ENCODE measurements at places on chromosomes 7 and 10.

GRCh38 chr7:107946451-107946850 is 55.5 kb downstream of the DLD start:
- DNase-seq = no peak

GRCh38 chr7:136969761-136970160 is 101.3 kb downstream of the CHRM2 start:
- DNase-seq = no peak

DNA sequence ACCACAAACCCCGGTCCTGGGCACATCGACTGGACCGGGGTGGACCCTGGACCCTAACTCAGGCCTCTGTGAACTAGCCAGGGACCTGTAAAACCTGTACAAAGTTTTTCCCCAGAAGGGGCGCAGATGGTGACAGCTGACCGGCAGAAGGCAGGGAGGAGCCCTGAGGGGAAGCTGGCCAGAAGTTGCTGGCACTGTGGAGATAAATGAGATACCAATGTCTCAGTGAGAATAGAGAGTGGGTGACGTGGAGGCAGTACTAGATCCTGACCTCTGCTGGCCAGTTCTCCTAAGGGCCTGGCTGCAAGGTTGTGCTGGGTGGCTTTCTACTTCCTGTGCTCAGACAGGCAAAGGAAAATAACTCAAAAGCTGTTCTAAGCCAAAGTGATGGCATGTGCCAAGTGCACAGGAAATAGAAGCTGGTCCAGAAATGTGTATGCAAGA is 10.6 kb upstream of the TSPAN14 start:
- no peak for DNase-seq

DNA sequence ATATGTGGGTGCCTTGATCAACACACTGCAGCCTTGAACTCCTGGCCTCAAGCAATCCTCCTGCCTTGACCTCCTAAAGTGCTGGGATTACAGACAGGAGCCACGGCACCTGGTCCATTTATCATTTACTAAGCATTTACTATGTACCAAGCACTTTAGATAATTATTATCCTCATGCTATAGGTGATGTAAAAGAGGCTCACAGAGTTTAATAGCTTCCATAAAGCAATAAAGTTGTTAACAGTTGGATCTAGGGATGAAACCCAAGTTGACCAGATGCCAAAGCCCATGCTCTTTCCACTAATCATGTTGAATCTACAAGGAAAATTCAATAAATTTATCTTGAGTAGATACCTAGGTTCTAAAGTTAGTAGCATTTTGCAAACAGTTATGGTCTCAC is 5.0 kb downstream of the NAPEPLD start:
- DNase-seq = no peak

DNA sequence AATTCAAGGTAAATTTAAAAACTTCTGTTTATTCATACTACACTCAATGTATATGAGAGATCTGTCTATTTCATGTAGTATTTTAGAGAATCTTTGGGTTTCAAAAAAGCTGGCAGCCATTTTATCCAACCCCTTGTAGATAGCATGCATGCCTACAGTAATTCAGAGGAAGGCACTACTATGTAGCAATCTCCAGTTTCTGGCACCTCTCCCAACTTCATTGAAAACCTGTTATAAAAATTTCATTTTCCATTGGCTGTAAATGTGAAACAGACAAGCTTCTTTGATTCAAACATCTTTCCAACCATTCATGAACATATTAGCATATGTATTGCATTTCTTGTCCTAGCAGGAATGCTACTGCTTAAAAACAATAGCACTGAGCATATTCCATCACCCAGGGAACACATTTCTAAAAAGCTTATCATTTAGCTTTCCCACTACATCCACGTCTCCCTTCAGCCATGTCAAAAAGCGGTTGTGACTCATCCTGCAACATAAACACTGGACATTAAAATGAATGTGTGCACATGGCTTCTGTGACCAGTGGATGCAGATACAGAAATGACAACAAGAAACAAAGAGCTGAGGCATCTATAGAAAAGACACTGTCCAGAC is 330.4 kb upstream of the AOAH start:
- DNase-seq = no peak

- no peak for DNase-seq
These were observed 481.0 kb downstream of the TNS3 start for GRCh38 chr7:47100817-47101435.

GRCh38 chr7:20260223-20260622 is 43.0 kb upstream of the MACC1 start:
- no peak for DNase-seq

GRCh38 chr10:4683137-4683536 is 142.9 kb upstream of the AKR1E2 start:
- DNase-seq = no peak

DNA sequence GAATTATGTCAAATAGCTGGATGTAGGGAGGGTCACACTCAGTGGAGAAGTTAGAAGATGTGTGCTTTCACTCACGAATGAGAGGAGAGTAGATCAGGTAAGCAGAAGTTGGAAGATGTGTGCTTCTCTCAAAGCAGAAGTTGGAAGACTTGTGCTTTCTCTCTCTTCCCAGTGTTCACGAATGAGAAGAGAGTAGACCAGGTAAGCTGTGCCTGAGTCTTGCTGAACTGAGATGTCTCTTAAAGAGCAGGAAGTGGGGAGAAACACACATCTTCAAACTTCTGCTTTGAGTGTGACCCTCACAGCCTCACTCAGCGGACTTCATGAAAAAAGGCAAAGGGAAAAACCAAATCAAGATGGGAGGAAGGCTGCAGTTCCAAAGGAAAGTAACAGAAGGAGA is 7.0 kb upstream of the TMEM243 start:
- no peak for DNase-seq

DNA sequence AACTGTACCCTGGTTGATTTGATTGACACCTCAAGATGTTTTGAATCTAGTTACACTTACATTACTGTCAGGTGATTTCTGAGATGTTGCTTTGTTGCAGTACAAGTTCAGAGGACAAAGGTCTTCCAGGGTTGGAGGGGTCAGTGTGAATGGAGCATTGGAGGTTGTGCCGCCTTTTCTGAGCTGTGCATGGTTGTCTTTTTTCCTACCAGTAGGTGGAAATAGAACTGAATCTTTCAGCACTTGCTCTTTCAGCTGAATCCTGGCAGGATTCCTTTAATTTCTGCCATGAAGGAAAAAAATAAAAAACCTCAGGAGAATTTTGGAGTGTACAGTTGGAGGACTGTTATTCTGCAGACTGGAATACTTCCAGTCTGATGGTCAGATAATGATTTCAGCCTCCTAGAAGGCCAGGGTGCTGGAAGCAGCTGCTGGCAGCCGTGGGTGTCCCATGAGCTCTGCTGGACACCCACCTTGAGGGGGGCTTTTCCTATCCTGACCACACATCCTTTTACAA is 82.7 kb downstream of the PLCE1 start:
- no peak for DNase-seq

DNA sequence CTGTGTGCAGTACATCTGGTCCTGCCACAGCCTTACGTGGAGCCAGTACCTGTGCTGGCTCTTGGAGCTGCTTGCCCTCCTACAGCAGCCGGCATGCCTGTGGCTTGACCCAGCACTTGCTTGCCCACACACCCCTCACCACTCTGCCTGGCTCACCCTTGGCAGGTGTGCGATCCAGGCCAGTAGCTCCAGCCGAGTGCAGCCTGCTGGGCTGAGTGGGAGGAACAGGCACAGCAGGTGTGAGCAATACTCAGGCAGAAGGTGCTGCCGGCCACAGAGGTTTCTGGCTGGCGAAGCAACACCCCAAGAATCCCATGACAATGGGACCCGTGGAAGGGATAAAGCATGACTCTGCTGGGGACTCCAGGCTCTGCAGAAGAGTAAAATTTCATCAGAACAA is 173.5 kb upstream of the ADCY1 start:
- no peak for DNase-seq

DNA sequence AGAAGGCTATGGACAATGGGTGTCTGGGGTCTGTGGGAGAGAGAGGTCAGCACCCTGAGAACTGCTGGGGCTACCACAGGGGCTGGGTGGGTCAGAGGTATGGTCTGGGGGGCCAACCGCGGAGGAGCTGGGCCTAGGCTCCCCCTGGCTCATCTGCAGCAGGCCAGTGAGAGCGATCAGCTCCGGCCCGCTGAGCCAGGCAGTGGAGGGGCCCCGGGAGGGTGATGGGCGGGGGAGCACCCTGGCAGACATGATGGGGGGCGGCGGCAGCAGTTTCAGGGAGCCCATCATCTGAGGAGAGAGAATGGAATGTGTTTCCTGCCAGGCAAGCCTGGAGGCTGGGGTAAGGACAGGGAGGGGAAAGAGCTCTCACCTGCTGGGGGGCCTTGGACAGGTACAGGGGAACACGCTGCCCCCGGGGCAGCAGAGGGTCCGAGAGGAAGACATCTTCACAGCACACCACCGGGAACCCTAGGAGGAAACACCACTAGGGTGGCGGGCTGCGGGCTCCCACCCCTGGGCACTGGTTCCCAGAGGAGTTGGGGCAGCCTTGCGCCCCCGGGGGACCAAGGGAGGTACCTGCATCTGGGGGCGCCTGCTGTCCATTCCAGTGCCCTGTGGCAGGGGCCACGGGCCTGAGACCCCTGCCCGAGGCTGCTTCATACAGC is 1.3 kb downstream of the SAP25 start:
- no peak for DNase-seq

DNA sequence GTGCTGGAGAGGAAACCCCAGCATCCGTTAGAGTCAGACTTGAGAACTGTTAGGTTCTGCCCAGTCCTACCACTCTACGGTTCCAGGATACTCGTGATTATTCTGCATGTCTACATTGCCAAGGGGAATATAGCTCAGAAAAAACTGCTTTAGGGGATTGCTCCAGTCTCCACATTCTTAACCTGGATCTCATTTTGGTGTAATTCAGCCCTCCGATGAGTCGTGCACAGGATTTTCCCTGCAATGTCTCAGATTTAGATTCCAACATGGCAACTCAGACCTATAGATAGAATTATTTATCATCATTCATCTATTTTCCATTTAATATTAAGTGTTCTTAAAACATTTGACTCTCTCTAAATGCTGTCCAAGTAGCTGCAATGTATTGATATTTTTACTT is 121.1 kb upstream of the ZEB1 start:
- no peak for DNase-seq

DNA sequence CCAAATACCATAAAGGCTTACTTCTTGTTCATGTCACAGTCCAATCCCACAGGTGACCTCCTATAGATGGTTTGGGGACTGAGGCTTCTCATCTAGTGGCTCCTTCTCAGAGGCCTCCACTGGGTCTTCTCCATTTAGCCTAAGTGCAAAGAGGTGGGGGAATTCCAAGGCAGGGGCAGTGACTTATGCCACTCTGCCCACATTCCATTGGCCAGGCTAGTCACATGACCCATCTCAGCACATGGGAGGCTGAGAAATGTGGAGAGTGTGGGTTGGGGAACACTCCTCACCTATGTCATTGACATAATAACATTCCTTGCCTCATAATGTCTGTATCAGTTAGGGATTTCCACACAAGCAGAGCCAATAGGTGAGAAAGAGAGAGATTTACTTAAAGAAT is 104.3 kb upstream of the PLXNA4 start:
- DNase-seq = no peak

GRCh38 chr7:6520163-6520981 is 30.9 kb downstream of the GRID2IP start:
- DNase-seq = no peak

- DNase-seq = no peak
These were observed 189.9 kb downstream of the HERPUD2 start for GRCh38 chr7:35505066-35505465.

- DNase-seq = no peak
These were observed 36.7 kb upstream of the HDAC9 start for GRCh38 chr7:18458830-18459229.

DNA sequence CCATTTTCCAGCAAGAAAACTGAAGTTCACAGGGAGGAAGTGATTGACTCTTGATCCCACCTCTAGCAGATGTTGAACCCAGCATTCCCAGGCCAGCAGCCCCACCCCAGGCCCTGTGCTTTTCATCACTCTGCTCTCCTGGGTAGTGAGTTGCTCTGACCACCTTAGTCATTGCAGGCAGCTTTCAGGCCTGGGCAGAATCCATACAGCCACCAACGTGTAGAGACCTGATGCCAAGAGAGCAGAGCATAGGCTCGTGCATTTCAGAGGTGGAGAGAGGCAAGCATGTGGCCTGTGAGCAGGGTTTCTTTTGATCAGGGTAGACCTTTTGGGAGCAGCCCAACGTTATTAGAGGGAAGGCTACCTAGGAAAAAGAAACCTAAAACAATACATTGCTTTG is 334.6 kb downstream of the PTEN start:
- DNase-seq = no peak

GRCh38 chr7:16669581-16669980 is 23.6 kb downstream of the BZW2 start:
- DNase-seq = no peak
